ENCODE measurements at places on chromosomes 16 and 17.

DNA sequence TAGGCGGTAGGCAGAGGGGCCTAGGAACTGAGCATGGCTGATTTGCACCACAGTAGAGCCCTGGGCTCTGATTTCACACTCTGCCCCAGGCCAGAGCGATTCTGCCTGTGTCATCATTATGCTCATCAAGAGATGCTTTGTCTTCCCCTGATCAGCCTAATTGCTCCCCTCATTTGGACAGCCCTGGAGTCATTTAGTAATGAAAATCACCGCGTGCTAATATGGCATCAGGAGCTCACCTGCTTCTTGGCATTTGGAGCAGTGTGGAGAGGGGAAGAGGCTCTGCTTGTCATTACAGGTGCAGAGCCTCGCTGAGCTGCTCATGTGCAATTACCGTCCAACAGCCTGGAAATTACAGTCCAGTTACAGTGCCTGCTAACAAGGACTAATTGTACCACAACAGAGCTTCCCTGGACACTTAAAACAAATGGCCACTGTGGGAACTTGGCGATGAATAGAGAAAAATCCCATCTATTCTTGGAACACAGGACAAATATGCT lies 157.1 kb upstream of the WSCD1 start:
- no peak for DNase-seq

DNA sequence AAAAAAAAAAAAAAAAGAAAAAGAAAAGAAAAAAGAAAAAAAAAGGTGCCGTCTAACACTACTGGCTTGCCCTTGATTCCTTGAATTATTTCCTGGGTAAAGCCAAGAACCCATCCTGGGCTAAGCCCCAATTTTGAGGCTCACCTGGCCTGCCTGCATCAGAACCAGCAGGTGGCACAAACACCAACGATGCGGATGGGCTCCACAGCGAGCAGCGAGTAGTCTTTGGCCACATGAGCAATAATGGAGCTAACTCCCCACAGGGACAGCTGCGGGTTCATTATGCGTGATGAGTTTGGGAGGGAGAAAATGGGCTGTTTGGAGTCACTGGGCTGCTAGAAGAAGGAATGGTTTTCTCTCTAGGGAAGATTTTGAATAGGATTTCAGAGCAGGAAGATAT lies 91.1 kb downstream of the ASIC2 start:
- no peak for DNase-seq

DNA sequence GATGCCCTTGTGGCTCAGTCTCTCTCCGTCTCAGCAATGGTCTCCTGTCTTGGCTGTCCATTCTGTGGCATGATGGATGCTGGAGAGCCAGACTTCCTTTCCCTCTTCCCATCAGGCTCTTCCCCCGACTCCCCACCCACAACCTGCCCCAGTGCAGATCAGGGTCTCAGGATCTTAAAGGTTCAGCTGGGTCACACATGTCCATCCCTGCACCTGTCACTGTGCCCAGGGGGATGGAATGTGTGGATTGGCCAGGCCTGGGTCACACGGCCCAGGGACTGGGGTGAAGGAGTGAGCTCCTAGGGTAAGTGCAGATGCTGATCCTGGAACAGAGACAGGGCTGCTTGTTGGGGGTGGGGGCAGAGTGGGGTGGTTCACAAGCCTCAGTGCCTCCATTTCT lies 23.0 kb downstream of the ADGRG5 start:
- no peak for DNase-seq

GRCh38 chr17:64289741-64290141 lies 26.7 kb upstream of the TEX2 start:
- no peak for DNase-seq

DNA sequence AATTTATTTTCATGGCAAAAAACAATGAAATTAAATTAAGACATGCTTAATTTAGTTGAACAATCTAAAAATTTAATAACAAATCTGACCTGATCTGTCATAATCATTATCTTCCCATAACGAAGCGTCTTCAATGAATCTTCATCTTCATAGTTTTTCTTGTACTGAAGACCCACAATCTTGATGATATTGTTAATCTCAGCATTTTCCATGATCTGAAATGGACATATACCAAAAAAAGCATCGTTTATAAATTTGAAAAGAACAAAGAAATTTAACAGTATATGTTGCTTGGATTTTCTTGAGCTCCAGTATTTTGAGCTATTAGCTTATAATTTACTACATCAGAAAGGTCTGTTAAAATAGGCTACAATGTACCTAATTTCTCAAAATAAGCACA lies 10.2 kb downstream of the TOP2A start:
- DNase-seq, result no peak

- no peak for DNase-seq
These were observed 741.1 kb downstream of the CDH11 start for GRCh38 chr16:64380751-64381150.

DNA sequence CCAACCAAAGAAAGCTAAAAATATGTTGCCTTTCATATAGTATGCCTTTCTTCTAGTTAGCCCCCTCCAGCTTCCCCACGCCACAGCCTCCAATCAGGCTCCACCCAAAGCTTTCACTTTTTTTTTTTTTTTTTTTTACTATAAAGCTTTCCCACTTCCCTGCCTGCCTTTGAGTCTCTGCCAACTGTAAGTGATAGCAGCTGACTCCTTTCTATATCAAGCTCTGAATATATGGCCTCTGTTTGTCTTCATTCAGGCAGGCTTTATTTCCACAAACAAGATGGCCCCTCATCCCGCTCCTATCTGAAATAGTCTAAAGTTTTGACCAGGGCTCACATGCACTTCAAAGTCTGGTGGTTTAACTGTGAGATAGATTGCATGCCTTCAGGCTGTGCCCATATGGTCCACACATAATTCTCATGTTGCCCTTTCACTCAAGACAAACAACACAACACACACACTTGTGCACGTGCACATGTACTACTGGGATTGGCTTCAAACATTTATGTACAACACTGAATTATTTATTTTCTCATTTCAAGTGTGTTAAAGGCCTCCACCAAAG lies 39.8 kb upstream of the DYNLRB2 start:
- no peak for DNase-seq
